ENCODE measurements at places on chromosomes 2 and 18. TPM values are rescaled to one million over a fixed set of nuclear protein-coding genes. Genes with fewer than 3 reads are reported as not detected.

Gene REG3G
- not detected for total RNA-seq

Gene TMEFF2
- under 0.01 TPM for total RNA-seq

Gene TBR1
- total RNA-seq = not detected

Gene DNAH6
- total RNA-seq = not detected

Gene CD207
- total RNA-seq = 0.16 TPM

Gene REG1B
- total RNA-seq = not detected

Gene CDCA7
- total RNA-seq = 7.3 TPM

Gene UGT1A4
- not detected for total RNA-seq

Gene ITPRIPL1
- 4.7 TPM for total RNA-seq

Gene CRYGC
- not detected for total RNA-seq

Gene SLC8A1
- total RNA-seq = 1.9 TPM

Gene CENPA
- 6.7 TPM for total RNA-seq

Gene ONECUT2
- 0.06 TPM for total RNA-seq

Gene APLF
- total RNA-seq = 8.1 TPM

Measured in bladder microvascular endothelial cell (primary cell).